Effector memory CD8-positive, alpha-beta T cell (primary cell): ENCODE measurements at places on chromosomes 11 and 22.

DNA sequence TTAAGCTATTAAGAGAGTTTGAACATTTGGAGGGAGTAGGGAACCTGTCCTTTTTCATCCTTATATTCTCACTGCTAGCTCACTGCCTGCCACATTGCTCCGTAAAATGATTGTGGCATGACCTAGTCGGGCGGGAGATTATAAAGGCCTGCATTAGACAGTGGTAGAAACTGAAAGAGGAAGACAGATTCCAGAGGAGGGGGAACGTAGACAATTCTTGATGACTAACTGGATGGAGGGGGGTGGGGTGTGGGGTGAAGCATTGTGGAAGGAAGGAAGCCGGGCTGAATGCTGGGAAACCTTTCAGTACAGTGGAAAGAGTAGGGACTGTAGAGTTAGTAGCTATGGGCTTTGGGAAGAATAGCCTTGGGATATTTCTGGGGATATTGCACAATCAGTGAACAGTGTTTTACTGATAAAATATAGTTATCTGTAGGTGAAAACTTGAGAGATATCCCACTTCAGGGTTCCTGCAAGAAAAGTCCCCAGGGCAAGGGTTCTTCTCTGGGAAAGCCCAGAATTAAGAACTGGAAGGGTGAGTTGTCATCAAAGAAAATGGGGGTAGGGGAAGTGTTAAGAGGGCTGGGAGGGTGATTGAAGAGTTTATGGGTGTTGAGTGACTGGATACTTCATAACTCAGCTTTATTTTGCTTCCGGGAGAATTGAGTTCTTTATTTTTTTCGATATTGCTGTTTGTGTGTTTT lies 2.1 kb downstream of the MED15 start:
- no peak for DNase-seq

DNA sequence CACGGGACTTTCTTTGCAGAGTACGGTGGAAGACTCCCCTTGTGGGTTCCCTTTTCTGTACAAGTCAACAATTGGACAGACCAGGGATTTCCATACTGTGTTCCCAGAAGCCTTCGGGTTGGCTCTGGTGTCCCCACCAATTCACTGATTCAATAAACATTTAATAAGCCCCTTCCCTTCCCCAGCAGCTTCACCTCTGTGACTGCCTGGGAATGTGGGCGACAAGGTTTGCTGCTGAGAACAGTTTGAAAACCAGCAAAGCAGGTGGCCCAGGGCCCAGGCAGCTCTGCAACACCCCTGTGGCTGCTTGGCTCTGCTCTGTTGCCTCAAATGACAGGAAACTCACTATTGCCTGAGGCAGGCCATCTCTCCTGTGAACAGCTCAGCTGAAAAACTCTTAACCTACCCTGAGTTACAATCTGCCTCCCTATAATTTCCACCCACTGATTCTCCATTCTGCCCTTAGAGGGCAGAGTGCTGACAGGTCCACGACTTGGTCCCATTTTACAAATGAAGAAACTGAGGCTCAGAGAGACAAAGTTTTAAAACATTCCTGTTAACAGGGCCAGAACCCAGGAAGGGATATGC lies 10.4 kb downstream of the ADORA2A start:
- no peak for DNase-seq

DNA sequence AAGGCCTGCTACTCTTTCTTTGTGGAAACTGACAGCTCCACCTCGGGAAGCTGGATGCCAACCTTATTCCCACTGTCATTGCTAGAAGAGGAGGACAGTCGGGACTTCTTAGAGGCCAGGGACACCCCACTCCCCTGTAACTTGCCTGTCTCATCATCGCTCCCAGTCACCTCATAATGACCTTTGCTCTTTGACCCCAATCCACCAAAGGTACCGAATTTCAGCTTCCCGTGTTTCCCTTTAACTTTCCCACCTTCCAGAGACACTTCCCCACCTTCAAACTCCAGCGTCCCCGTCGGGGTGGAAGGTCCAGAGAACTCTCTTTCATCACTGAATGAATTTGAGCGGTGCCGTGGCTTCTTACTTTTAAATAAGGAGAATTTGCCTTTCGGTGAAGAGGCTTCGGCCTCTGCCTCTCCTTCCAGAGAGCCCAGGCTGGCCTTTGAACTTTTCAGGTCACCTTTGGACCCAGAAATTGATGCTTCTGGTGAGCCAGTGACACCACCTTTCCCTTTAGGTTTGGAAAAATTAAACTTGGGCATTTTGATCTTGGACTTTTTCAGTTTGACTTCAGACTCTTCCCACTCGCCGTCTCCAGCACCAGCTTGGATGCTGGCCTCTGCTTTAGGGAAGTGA lies 29.8 kb downstream of the AHNAK start:
- no peak for DNase-seq

DNA sequence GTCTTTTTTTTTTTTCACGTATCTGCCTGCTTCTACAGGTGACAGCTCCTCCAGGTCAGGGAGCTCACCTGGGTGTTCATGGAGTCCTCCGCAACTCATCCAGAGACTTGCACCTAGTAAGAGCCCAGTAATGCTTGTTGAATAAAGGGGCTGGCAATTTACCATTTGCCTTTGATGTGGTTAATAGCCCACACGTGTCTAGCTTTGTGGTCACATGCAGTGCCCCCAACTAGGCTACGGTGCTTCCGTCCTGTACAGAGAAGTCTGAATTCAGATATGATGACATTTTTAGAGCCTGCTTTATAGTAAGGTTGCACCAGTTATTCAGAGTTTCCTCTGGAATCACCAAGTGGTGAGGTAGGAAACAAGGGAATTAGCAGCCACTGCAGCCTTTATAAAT lies 199.4 kb upstream of the MTMR2 start:
- peak; percentile 1 for DNase-seq

DNA sequence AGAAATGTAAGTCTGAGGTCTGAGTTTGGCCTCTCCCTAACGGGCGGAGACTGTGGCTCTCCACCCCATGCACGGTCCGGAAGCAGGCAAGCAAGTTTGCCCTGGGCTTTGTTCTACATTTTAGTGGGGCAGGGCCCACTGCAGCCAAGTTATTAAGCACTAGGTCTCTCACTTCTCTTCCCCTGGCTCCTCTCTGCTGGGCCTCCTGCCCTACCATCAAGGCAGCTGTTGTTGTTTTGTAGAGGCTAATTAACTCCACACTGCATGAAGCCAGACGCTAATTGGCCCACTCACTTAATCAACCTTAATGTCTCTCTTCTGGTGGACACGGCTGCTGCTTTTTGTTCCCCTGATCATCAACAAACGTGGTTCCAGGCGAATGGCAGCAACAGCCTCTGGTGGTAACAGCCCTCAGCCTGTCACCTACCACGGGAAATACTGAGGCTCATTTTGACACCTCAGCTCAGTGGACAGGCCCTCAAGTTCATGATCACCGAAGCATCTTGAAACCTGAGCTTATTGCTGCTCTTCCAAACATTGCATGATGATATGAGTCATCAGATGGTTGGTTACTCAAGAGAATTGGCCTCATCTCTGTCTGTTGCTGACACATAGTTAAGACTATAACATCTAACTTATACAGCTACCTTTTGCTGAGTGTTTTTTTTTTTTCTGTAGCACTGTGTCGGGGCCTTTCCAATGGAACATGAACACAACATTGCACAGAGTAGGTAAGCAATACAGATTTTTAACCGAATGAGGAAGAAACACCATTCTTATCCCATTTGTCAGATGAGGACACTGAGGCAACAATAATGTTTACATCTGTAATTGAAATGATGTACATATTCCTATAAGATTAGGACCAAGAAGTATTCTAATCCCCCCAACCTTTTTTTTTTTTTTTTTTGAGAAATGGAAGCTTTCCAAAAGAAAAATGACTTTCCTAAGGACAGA lies 20.8 kb upstream of the LMO2 start:
- no peak for DNase-seq
